ENCODE measurements at places on chromosomes 11 and 22. TPM values are rescaled to one million over a fixed set of nuclear protein-coding genes. Genes with fewer than 3 reads are reported as not detected.
A peak's percentile ranks its signal among the peaks of the same experiment; 100 is the strongest.

DNA sequence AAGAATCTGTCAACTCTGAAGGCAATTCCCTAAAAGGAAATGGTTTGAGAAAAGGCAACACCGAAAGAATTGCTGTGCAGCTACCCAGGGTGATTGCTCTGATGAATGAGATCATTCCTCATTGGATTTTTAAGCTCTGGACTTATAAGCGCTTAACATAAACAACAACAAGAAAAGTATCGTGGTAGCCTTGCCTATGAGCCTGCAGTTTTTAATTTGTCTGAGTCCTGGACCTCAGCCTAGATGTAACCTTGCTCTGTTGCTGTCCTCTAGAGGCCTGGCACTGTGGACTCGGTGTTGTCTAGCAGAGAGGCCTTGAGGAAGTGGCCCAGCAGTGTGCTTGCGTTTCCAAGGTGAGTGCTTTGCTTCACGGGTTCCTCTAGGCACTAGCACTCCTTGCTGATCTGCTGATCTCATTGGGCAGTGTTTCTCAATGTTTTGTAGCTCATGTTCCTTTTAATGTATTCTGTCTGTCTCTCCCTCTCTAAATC lies 20.4 kb downstream of the CCDC81 start:
- peak; percentile 18 for DNase-seq

DNA sequence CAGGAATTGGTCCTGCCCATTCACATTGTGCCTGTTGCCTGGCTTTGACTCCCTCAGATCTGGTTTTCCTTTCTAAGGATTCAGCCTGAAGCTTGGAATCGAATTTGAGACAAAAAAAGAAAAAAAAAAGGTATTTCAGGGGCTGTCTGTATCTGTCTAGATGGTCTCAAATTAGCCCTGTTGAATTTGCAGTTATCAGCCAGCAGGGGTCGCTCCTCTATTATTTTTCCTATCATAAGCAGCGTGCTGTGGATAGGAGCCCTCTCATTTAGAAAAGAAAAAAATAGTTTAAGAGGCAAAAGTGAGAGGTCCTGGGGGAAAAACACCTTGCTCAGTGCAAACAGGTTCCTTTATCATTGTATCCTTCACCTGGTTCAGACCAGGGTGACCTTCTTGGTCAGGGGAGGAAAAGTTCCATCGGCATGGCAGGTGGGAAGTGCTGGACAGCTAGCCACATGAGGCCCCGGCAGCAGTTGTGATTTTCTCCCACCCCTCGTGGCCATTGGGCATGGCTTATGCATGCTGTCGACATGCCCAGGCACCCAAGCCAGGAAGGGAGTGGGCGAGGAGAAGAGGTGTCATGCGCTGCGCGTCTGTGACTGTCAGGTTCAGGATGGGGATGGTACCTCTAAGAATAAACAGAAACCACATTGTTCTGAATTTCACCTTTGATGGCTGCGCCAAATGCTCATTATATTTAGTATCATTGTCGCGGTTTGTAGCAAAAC lies 13.1 kb downstream of the OR5AK2 start:
- DNase-seq, result no peak

GRCh38 chr22:47098121-47098520 lies 335.7 kb downstream of the TBC1D22A start:
- DNase-seq, result no peak

- DNase-seq, result no peak
Observed at GRCh38 chr11:36008584-36008983, 64.7 kb downstream of the LDLRAD3 start.

GRCh38 chr22:50299785-50300619 lies 7.4 kb downstream of the PLXNB2 start:
- peak; percentile 67 for DNase-seq

DNA sequence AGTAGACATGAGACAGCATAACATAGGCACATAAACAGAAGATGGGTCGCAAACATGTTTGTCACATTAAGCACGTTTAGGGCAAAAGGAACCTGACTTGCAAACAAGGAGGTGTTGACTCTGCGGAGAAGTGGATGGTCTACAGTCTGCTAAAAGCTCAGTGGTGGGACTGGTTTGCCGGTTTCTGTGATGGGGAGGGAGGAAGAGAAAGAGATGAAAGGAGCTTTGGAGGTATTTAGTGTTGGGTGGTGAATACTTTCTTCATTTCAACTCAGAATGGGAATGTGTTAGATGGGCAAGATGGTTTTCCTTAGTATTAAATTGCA lies 191.4 kb upstream of the SORL1-AS1 start:
- DNase-seq, result no peak

DNA sequence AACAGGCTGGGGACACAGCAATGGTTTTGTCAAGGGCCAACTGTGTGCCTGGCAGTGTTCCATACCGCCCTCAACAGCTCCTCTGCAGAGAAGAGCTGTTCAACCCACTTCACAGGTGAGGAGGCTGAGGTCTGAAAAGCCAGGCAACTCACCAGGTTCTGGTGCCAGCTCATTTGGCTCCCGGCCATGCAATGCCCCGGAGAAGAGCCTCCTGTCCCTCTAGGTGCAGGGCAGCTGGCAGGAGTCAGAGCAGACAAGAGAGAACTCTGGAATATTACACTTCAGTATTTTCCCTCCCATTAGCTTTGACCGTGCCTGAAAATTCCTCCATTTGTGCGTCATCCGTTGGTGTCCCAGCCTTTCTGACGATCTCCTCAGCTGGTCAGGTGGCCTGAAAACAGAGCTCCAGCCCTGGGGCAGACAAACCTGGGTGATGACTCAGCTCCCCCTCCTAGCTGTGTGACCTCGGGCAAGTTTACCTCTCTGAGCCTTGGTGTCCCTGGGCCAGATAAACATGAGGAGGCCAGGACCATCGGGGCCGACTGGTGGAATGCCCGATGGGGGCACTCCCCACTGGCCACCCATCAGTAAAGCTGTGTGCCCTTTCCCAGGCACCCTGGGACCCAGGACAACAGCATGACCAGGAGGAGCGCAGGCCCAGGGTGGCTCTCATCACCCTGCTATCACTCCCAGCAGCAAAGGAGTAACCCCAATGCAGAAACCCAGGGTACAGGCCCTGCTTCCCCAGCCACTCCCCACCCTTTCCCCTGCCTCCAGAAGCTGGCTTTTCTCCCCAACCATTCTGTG lies 9.6 kb upstream of the C1QTNF6 start:
- DNase-seq, result no peak

GRCh38 chr11:86990515-86990914 lies 35.3 kb upstream of the FZD4 start:
- peak; percentile 25 for DNase-seq

GRCh38 chr11:69278091-69278867 lies 15.7 kb upstream of the MYEOV start:
- no peak for DNase-seq

- peak; percentile 88 for DNase-seq
Observed at GRCh38 chr11:86041975-86042378, 26.9 kb downstream of the PICALM start.

- no peak for DNase-seq
Observed at GRCh38 chr11:2791521-2792380, 92.0 kb upstream of the KCNQ1OT1 start.

DNA sequence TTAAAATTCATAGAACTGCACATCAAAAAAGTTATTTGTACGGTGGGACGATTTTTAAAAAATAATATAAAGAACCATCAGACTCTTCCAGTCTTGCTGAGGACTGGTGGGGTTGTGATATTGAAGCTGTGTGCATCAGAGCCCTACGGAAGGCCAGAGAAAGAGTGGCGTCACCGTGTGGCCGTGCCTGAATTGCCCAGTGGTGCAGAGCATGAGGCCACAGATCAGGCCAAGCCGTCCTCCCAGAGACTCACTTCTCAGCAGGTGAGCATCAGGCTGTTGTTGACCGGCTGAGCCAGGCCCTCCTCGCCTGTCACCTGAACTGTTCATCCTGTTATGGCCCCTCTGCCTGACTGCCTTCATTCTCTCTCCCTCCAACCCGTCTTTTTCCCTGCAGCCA lies 1013.9 kb downstream of the TBC1D22A start:
- DNase-seq, result peak; percentile 51

- no peak for DNase-seq
Observed at GRCh38 chr11:1566381-1567051, 5.6 kb downstream of the DUSP8 start.

DNA sequence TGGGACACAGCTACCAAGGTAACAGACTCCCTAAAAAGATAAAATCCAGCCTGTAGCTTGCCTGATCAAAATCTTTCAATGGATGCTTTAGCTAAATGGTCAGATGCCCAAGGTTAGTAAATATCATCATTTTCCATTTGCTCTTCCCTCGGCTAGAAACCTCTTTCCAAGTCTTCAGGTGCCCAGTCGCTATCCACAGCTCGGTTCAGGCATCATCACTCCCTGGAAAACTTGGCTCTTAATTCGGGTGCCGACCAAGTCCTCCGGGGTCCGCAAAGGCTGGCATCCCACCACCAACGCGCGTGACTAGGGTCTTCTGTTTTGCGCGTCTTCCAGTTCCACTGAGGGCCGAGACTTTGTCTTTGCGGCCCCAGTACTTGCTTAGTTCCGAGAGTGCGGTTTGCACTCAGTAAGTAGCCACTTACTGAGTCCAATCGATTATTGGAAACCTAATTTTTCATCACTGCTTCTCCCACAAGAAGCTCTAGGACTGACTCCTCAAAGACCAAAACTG lies 44.3 kb downstream of the OR4D9 start:
- DNase-seq, result no peak

DNA sequence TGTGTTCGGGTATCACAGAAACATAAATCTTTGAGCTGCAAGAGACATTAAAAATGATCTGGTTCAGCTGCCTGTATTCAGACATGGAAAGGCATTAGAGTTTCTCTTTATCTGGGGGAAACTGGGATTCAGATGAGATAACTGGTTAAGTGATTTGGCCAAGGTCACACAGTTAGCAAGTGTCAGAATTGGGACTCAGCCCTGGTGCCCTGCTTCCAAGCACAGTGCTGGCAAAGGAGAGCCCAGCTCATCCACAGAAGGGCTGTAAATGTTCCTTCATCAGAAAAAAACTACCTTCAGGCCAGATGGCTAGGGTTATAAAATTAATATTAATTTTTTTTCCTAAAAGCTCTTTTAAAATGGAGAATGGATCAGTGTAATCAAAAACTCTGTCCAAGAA lies 20.4 kb upstream of the CADM1 start:
- no peak for DNase-seq

DNA sequence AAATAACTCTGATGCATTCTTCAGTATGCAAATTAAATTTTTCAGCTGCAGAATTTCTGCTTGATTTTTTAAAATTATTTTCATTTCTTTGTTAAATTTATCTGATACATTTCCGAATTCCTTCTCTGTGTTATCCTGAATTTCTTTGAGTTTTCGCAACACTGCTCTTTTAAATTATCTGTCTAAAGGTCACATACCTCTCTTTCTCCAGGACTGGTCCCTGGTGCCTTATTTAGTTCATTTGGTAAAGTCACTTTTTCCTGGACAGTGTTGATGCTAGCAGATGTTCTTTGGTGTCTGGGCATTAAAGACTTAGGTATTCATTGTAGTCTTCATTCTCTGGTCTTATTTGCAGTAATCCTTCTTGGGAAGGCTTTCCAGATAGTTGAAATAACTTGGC lies 577.4 kb upstream of the LUZP2 start:
- DNase-seq, result peak; percentile 2

GRCh38 chr11:60871378-60872061 lies 4.2 kb downstream of the ZP1 start:
- no peak for DNase-seq

GRCh38 chr22:24506802-24507438 lies 11.8 kb downstream of the UPB1 start:
- DNase-seq, result no peak

GRCh38 chr11:117179048-117179999 lies 781 bp downstream of the SIDT2 start:
- DNase-seq, result peak; percentile 34

GRCh38 chr22:40312050-40312449 lies 34.2 kb upstream of the ADSL start:
- no peak for DNase-seq

DNA sequence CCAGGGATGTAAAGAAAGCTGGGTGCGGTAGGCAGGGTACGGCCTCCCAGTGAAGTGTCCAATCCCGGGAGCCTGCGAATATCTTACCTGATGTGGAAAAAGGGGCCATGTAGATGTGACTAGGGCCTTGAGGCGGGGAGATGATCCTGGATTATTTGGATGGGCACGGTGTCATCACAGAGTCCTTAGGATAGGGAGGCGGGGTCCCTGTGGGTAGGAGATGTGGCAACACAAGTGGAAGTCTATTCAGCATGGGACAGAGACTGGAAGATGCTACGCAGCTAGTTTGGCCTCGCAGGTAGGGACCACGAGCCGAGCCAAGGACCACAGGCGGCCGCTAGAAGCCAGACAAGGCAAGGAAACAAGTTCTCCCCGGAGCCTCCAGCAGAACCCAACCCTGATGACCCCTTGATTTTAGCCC lies 46.4 kb upstream of the SHANK2 start:
- no peak for DNase-seq

GRCh38 chr11:79335681-79336080 lies 105.1 kb downstream of the TENM4 start:
- no peak for DNase-seq

- DNase-seq, result no peak
Observed at GRCh38 chr22:46517255-46517761, 20.1 kb downstream of the CELSR1 start.

DNA sequence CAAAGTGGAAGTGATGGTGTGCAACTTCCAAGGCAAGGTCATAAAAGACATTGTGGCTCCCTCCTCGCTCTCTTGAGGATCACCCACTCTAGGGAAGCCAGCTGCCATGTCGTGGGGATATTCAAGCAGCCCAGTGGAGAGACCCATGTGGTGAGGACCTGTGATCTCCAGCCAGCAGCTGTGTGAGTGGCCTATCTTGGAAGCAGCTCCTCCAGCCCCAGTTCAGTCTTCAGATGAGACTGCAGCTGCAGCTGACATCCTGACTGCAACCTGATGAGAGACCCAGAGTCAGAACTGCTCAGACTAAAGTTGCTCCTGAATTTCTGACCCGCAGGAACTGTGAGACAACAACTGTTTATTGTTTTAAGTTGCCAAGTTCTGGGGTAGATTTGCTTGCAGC lies 86.4 kb upstream of the GRK3 start:
- DNase-seq, result no peak

DNA sequence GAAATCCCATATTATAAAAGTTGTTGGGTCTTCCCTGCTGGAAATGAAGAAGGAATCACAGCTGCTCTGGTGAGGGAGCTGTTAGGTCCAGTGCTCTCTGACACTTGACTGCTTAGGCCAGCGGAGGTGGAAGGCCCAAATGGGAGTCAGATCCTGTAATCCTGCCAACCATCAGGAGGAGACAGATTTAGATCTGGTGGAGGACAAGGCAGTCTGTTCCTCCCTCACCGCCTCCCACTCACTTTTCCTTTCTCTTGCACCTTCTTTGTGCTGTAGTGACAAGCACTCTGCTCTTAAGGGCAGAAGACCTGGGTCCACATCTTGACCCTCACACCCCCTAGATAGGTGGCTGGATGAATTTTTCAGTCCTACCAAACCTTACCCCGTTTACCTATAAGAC lies 59.7 kb upstream of the CHST1 start:
- DNase-seq, result no peak

- no peak for DNase-seq
Observed at GRCh38 chr11:58525037-58525614, 17.2 kb upstream of the OR5B21 start.

- no peak for DNase-seq
Observed at GRCh38 chr11:97610854-97611253, 1221.0 kb downstream of the JRKL start.

GRCh38 chr11:62974848-62975522 lies 9.8 kb downstream of the SLC22A6 start:
- DNase-seq, result peak; percentile 67

SEC14L6 gene
- total RNA-seq, result 2.4 TPM

MYO7A gene
- total RNA-seq, result 0.97 TPM

CCDC73 gene
- not detected for total RNA-seq

GGT5 gene
- not detected for total RNA-seq

SLC25A45 gene
- total RNA-seq, result 0.47 TPM

BATF2 gene
- total RNA-seq, result not detected

KDM4E gene
- total RNA-seq, result not detected

SNX19 gene
- total RNA-seq, result 33.4 TPM

PRR5L gene
- 23.4 TPM for total RNA-seq

CFAP300 gene
- 15.2 TPM for total RNA-seq

INCENP gene
- total RNA-seq, result 73.9 TPM
